ENCODE measurements at places on chromosomes 7 and 10.

DNA sequence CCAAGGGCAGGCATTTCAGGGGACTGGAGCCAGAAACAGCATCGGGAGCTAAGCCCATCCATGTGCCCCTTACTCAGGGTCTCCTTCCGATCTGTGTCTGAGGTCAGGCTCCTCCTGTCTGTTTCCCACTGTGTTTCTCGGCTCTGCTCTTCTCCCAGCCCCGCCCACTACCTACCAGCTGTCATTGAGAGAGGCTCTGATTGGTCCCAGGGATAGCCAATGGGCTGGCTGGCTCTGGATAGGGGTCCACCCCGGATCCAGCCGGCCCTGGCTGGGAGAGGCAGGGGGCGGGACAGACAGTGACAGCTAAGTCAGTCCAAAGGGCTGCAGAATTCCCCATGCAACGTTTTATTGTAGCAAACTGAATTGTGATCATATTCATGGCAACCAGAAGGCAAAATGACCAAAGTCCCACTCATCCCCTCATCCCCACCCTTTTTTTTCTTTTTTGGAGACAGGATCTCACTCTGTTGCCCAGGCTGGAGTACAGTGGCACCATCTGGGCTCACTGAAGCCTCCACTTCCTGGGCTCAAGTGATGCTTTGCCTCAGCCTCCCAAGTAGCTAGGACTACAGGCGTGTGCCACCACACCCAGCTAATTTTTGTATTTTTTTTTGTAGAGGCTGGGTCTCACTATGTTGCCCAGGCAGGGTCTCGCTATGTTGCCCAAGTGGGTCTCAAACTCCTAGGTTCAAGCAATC, 76.3 kb downstream of the CLIP2 start:
- DNase-seq = no peak

GRCh38 chr7:117492649-117493048, 12.8 kb downstream of the CFTR start:
- DNase-seq = no peak

DNA sequence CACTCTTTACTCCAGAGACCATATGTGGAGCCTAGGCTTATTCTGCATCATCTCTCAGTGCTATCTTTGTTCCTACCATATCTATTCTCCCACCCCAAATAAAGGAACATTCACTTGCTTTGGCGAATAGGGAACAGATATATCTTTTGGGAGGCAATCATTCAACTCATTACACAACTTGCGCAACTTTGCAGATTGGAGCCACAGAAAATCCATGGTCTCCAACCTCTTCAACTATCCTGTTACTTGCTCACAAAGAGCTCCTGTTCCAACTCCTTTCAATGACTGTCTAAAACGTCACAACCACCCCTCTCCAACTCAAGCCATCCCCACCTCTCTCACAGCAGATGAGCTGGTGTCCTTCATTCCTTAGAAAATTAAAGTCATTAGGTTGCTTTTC, 203.7 kb downstream of the POU6F2 start:
- DNase-seq = no peak

DNA sequence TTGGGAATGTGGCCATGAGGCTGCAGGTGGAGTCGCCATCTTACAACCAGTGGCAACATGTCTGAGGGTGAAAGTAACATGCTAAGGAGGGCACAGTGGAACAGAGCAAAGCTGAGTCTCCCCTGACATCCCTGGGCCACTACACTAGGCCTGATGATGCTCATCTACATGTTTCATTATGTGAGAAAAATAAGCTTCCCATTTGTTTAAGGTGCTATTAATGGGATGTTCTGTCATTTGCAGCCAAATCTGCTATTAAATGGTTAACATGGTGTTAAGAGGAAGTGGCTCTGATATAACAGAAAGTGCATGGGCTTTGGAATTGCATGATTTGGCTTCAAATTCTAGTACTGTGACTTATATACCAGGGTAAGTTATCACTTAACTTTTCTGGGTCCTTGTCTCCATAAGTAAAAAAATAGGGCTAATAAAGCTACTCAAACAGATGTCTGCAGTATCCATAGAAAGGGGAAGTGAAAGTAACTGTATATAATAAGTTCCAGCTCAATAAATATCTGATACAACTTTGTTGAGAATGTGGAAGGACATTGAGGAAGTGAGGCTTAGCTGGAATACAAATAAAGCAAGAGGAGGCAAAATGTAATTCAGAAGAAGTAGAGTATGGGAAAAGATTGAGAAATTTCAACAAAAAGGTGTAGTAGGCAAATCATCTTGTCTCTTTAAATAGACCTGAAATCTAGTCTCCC, 158.9 kb downstream of the RTKN2 start:
- no peak for DNase-seq

GRCh38 chr7:26439521-26440232, 148.0 kb downstream of the SNX10 start:
- DNase-seq = no peak

DNA sequence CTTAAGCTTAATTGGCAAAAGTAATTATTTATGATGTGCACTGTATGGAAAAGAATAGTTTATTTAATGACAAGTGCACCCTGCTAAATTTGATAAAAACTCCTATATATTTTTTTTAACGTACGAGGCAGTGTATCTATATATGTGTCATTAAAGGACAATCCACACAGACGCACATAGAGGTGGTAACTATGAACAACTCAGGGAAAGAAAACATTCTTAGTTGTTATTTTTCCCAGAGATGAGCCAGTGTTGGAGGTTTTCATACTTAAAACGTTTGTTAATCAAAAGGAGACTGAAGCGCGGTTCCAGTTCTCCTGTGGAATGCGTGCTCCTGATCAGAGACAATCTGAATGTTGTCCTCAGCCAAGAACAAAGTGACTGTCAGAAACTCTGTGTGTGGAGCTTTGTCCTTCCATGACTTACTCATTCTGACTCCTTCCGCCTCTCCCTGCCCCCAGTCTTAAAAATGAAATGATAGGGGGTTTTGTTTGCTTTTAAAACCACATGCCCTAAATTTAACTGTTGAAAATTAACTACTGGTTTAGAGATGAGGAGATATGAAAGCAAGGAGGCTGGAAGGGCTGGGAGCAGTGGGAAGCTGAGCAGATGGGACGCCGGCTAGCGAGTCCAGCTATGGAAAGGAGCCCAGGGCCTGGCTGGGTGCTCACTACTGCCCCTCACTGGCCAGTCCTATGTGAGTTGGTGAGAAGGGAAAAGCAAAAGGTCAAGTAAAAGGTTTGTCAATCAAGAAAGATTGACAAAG, 99.6 kb downstream of the SVIL start:
- peak; percentile 69 for DNase-seq

- DNase-seq = no peak
Observed at GRCh38 chr10:116772909-116773705, 30.7 kb upstream of the HSPA12A start.

DNA sequence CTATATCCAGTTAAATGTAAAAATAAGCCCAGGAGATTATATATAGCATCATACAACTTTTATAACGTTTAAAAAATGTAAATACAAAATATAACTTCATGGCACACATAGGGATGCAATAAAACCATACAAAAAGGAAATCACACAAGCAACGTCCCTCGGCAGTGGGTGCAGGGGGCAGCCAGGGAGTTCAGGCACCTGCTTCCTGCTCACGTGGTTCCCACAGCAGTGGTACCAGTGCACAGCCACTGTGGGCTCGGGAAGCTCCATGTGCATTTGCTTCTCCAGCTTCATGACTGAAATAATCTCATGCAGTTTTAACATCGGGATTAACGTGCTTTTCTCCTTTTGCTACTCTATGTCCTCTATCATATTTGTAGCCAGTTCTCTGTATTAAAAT, 255.5 kb upstream of the CXCL12 start:
- no peak for DNase-seq

- no peak for DNase-seq
Observed at GRCh38 chr7:28135760-28136159, 44.8 kb downstream of the JAZF1 start.

- no peak for DNase-seq
Observed at GRCh38 chr7:28480595-28480994, 68.3 kb downstream of the CREB5 start.

DNA sequence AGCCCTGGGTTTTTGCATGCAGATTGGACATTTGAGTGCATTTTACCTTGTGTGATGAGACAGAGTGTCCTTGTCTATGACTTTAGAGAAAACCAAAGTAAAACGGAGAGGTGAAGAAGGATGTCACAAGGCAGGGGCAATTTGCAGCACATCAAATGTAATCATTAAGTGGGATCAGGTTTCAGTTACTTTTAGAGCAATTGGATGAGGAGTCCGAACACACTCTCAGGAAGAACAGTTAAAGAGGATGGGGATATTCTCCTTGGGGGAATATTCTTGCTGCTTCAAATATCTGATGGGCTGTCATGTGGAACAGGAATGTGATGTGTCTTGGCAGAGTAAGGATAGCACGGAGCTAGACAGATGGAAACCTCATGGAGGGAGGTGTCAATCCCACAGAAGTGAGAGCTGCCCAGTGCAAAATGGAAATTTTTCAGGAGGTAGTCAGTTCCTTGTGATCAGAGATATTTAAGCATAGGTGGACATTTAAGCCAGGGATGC, 757 bp downstream of the RAB19 start:
- DNase-seq = no peak

DNA sequence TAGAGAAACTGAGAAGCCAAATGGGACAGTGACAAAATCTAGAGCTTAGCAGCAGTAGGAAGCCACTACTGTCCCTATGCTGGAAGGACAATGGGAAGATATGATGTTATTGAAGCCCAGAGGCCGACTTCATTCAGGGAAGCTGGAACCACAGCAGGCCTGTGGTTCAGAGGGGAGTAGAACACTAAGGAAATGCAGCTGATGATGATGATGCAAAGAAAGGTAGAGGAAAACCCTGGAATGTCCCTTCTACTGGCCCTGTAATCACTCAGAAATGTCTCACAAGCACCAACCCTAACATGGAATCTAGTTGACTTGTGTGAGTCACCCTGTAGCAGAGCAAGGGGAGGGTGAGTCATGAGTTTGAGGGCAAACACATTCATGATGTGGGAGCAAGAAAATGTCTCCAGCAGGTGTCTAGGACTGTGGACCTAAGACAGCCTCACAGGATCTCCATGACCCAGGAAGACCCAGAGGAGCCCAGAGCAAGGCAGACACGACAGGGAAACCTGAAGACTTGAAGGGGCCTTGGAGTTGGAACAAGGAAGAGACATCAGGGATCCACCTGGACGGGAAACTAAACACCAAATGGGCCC, 37.0 kb upstream of the LRRC17 start:
- peak; percentile 98 for DNase-seq

- DNase-seq = no peak
Observed at GRCh38 chr10:114691442-114691941, 33.4 kb upstream of the ABLIM1 start.

- no peak for DNase-seq
Observed at GRCh38 chr10:69352569-69353264, 64.0 kb downstream of the TACR2 start.

- no peak for DNase-seq
Observed at GRCh38 chr10:17175551-17175950, 25.9 kb downstream of the TRDMT1 start.

DNA sequence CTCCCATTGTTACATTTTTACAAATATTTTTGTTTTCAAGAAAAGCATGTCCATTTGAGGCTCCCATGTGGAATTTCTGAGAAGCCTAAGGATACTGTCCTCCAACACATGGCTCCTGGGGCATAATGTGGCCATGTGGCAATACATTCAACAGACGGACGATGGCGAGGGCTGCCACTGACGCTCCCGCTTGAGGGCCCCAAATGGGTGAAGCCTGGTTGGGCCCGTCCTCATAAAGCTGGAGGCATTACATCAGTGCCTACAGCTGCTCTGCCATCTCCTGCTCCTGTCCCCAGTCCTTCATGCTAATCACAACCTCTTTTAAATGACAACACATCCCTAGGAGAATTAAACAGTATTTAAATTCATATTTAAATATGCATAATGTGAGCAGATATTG, 246.8 kb downstream of the TNS3 start:
- no peak for DNase-seq

Measured in PC-9 (cell line).